ENCODE measurements at places on chromosomes 2 and 18. TPM values are rescaled to one million over a fixed set of nuclear protein-coding genes. Genes with fewer than 3 reads are reported as not detected.
A peak's percentile ranks its signal among the peaks of the same experiment; 100 is the strongest.

The MDH1B gene
- polyA plus RNA-seq = not detected

GRCh38 chr2:222538535-222538934 lies 114.2 kb downstream of the SGPP2 start:
- H3K4me1 ChIP-seq = no peaks in the 10 kb centered on the region
- H3K27me3 ChIP-seq = peaks cover 4% of the 10 kb centered on the region
- H3K36me3 ChIP-seq = no peaks in the 10 kb centered on the region
- no peak overlapping the region for H3K4me3 ChIP-seq

GRCh38 chr2:96977631-96978195 lies 8.7 kb downstream of the FAM178B start:
- no peak overlapping the region for H3K4me3 ChIP-seq
- no peak overlapping the region for H3K27ac ChIP-seq
- no peaks in the 10 kb centered on the region for H3K36me3 ChIP-seq
- peaks cover 7% of the 10 kb centered on the region for H3K27me3 ChIP-seq
- H3K4me1 ChIP-seq = no peaks in the 10 kb centered on the region
- DNase-seq = no peak

GRCh38 chr2:191878548-191879279 lies 31.8 kb upstream of the CAVIN2 start:
- H3K27ac ChIP-seq = no peak overlapping the region
- no peak overlapping the region for H3K4me3 ChIP-seq
- DNase-seq = no peak
- H3K27me3 ChIP-seq = peaks cover 2% of the 10 kb centered on the region
- no peaks in the 10 kb centered on the region for H3K4me1 ChIP-seq

DNA sequence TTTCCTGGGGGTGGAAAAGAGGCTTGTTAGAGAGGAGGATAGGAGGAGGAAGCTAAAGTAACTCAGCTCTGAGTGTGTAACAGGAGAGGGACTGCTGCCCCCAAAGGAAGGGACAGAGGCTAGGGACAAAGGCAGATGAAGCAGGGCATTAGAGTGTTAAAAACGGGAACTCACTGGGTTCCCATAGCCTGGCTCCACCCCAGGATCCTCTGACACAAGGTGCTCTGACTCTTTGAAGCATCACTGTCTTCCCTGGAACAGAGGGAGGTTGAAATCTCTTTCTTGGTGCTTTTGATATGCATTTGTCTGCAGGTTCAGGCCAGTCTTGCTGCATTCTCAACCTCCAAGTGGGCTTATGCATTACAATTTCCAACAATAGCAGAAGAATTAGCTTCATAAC lies 22.9 kb downstream of the IL36A start:
- no peak overlapping the region for H3K4me3 ChIP-seq
- no peaks in the 10 kb centered on the region for H3K36me3 ChIP-seq
- H3K4me1 ChIP-seq = no peaks in the 10 kb centered on the region

The CDH19 gene
- not detected for polyA plus RNA-seq

DNA sequence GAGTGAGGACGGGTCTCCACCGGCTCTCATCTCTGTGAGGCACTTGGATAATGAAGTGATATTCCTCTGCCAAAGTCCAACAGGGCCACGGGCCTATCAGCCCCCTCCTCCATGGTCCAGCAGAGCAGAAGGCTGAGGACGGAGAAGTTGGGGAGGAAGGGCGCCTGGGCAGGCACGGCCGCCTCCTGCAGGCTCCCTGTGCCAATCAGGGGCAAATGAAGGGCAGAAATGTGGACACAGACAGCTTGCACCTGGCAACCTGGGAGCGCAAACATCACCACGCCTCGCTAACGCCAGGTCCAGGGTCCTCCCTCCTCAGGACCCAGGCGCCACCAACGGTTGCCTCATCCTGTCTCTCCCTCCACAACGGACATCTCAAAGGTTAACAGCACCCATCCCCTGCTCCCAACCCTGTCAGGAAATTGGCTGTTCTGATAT lies 24.3 kb downstream of the SMAD7 start:
- H3K27ac ChIP-seq = peak overlapping the region; percentile 80
- no peak for DNase-seq
- H3K4me1 ChIP-seq = peaks cover 99% of the 10 kb centered on the region
- H3K4me3 ChIP-seq = peak overlapping the region; percentile 42
- H3K36me3 ChIP-seq = no peaks in the 10 kb centered on the region
- H3K27me3 ChIP-seq = peaks cover 50% of the 10 kb centered on the region

- no peaks in the 10 kb centered on the region for H3K36me3 ChIP-seq
- peaks cover 6% of the 10 kb centered on the region for H3K27me3 ChIP-seq
- no peak for DNase-seq
- no peaks in the 10 kb centered on the region for H3K4me1 ChIP-seq
- no peak overlapping the region for H3K4me3 ChIP-seq
Measured at GRCh38 chr2:43727634-43728014, 46.2 kb upstream of the DYNC2LI1 start.

DNA sequence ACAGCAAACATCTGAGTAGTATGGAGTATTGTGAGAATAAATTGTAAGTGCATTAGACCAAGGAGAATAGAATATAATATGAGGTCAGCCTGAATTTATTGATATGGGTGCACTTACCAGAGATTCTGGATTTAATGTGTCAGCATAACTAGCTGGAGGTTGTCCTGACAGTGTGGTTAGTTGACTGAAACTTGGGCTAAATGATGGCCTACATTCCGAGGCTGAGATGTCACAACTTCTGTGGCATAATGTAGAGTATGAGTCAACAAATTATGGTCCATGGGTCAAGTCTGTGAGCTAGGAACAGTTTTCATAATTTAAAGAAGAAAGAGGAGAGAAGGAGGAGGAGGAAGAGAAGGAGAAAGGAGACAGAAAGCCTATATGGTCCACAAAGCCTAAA lies 127.6 kb downstream of the QPCT start:
- H3K36me3 ChIP-seq = peaks cover 4% of the 10 kb centered on the region
- DNase-seq = no peak
- no peak overlapping the region for H3K4me3 ChIP-seq

The UGT1A3 gene
- polyA plus RNA-seq = not detected

GRCh38 chr2:232584238-232584637 lies 33.7 kb downstream of the EIF4E2 start:
- no peaks in the 10 kb centered on the region for H3K27me3 ChIP-seq
- peaks cover 20% of the 10 kb centered on the region for H3K4me1 ChIP-seq
- DNase-seq = no peak
- no peak overlapping the region for H3K4me3 ChIP-seq
- peaks cover 12% of the 10 kb centered on the region for H3K36me3 ChIP-seq

GRCh38 chr18:22309191-22309590 lies 108.5 kb downstream of the CTAGE1 start:
- peaks cover 3% of the 10 kb centered on the region for H3K27me3 ChIP-seq
- DNase-seq = no peak
- H3K27ac ChIP-seq = no peak overlapping the region
- H3K4me3 ChIP-seq = no peak overlapping the region
- H3K4me1 ChIP-seq = no peaks in the 10 kb centered on the region

- no peak overlapping the region for H3K27ac ChIP-seq
- H3K27me3 ChIP-seq = no peaks in the 10 kb centered on the region
- no peak overlapping the region for H3K4me3 ChIP-seq
- no peak for DNase-seq
- no peaks in the 10 kb centered on the region for H3K36me3 ChIP-seq
Measured at GRCh38 chr2:167240671-167241070, 352.4 kb downstream of the XIRP2 start.

The KIF5C gene
- polyA plus RNA-seq = 0.20 TPM

GRCh38 chr18:47594621-47595086 lies 335.8 kb downstream of the SMAD2 start:
- no peaks in the 10 kb centered on the region for H3K4me1 ChIP-seq
- no peaks in the 10 kb centered on the region for H3K36me3 ChIP-seq
- H3K27me3 ChIP-seq = peaks cover 8% of the 10 kb centered on the region
- DNase-seq = no peak
- H3K4me3 ChIP-seq = no peak overlapping the region

DNA sequence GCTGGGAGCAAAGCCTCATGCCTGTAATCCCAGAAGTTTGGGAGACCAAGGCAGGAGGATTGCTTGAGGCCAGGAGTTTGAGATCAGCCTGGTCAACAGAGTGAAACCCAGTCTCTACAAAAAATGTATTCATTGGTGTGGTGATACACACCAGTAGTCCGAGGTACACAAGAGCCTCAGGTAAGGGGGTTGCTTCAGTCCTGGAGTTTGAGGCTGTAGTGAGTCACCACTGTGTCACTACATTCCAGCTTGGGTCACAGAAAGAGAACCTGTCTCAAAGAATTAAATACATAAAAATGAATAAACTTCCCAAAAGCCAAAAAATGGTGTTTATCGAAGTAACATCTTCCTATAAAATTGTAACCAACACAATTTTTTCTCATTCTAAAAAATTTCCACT lies 568.1 kb upstream of the LINC00305 start:
- H3K27me3 ChIP-seq = peaks cover 3% of the 10 kb centered on the region
- H3K4me1 ChIP-seq = no peaks in the 10 kb centered on the region
- DNase-seq = no peak
- no peak overlapping the region for H3K4me3 ChIP-seq

- no peak overlapping the region for H3K4me3 ChIP-seq
- peaks cover 2% of the 10 kb centered on the region for H3K27me3 ChIP-seq
- H3K27ac ChIP-seq = no peak overlapping the region
- H3K4me1 ChIP-seq = no peaks in the 10 kb centered on the region
- no peak for DNase-seq
- H3K36me3 ChIP-seq = no peaks in the 10 kb centered on the region
Measured at GRCh38 chr2:117232305-117232704, 582.2 kb upstream of the DDX18 start.

DNA sequence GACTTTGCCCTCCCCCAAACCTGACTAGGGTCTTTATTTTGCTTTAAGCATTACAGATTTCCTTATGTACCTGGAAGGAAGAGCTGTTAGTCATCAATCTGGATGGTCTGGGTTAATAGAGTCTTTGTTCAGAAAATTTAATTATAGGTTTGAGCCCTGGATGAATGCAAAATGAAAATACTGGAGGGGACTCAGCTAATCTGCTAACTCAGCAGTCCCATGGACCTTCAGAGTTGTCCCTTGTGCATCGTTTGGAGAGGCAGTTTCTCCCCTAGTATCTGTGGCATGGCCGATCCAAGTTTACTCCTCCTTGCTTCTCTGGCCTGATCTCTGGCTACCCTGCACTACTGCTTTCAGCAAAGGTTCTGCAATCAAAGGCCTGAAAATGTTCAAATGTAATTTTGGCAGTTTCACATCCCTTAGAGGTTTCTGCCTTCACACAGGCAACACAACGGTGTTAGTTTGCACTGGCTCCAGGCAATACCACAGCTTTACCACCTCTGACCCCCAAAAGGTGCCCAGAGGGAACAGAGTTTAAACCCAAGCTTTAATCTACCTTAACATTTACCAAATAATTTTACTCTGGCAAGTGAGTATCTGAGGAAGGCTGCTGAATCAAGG lies 134.3 kb downstream of the THADA start:
- no peak overlapping the region for H3K4me3 ChIP-seq
- H3K4me1 ChIP-seq = peaks cover 12% of the 10 kb centered on the region
- no peaks in the 10 kb centered on the region for H3K27me3 ChIP-seq
- H3K27ac ChIP-seq = no peak overlapping the region
- DNase-seq = no peak

GRCh38 chr2:233409286-233409991 lies 55.1 kb downstream of the DGKD start:
- H3K36me3 ChIP-seq = peaks cover 39% of the 10 kb centered on the region
- peaks cover 7% of the 10 kb centered on the region for H3K27me3 ChIP-seq
- peak overlapping the region; percentile 79 for H3K27ac ChIP-seq
- peak; percentile 71 for DNase-seq

DNA sequence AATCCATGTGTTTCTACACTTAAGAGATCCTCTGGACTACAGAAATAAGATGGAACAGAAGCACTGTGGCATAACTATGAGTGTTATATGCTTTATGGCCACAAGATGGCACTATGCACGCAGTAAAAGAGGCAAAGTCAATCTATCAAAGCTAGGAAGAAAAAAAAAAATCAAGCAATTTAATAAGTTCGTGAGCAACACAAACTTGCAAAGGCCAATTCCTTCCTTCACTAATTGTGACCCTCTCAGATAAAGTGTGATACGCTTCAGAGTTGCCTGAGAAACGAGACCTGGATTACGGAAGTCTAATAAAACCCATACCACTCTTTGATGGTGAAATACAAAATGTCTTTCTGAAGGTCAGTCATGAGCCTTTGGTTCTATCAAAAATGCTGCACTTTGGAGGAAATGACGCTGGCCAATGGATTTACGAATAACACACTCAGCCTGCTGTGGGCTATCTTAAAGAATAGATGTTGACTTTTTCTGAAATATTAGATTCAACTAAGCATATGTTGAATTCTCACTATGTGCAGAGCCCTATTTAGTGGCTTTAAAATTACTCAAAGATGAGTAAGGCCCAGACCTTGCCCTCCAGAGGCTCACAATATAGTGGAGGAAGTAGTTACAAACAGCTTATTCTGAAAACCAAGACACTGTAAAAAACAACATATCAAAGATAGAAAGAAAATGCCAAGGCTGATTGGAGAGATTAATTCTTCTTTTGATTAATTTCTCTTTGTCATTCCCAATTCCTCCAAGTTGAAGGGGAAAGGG lies 35.5 kb upstream of the TTR start:
- H3K27ac ChIP-seq = no peak overlapping the region
- no peaks in the 10 kb centered on the region for H3K27me3 ChIP-seq
- peaks cover 5% of the 10 kb centered on the region for H3K4me1 ChIP-seq
- H3K4me3 ChIP-seq = no peak overlapping the region

The CNDP1 gene
- polyA plus RNA-seq = not detected

The RND3 gene
- not detected for polyA plus RNA-seq

The ERICH2 gene
- not detected for polyA plus RNA-seq

GRCh38 chr2:114786901-114787300 lies 344.5 kb downstream of the DPP10 start:
- no peaks in the 10 kb centered on the region for H3K36me3 ChIP-seq
- H3K4me1 ChIP-seq = no peaks in the 10 kb centered on the region
- no peak for DNase-seq
- H3K4me3 ChIP-seq = no peak overlapping the region
- H3K27ac ChIP-seq = no peak overlapping the region

The MOGAT1 gene
- polyA plus RNA-seq = not detected

The KANSL1L gene
- 1.4 TPM for polyA plus RNA-seq

- peak overlapping the region; percentile 8 for H3K4me3 ChIP-seq
- peaks cover 18% of the 10 kb centered on the region for H3K27me3 ChIP-seq
- H3K36me3 ChIP-seq = no peaks in the 10 kb centered on the region
- H3K4me1 ChIP-seq = peaks cover 19% of the 10 kb centered on the region
- DNase-seq = peak; percentile 28
- no peak overlapping the region for H3K27ac ChIP-seq
Measured at GRCh38 chr2:73290049-73290839, 3.1 kb downstream of the EGR4 start.
